ENCODE measurements at places on chromosomes 7 and 10.

- no peak for DNase-seq
These were observed 868 bp downstream of the MYO1G start for GRCh38 chr7:44977959-44978335.

GRCh38 chr10:97314671-97315070 is 4.4 kb upstream of the FRAT1 start:
- no peak for DNase-seq

DNA sequence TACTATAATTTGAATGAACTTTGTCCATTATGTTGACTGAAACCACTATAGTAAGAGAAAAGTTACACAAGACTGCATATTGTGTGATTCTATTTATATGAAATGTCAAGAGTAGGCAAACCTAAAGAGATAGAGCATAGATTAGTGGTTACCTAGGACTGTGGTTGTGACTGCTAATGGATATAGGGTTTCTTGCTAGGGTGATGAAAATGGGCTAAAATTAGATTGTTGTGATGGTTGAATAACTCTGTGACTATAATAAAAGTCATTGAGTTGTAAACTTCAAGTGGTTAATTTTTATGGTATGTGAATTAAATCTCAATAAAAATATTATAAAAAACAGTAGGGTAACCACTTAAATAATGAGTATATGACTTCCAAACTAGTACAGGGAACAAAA is 142.9 kb upstream of the AHR start:
- no peak for DNase-seq

- no peak for DNase-seq
These were observed 104.7 kb downstream of the NPSR1 start for GRCh38 chr7:34762764-34763163.

DNA sequence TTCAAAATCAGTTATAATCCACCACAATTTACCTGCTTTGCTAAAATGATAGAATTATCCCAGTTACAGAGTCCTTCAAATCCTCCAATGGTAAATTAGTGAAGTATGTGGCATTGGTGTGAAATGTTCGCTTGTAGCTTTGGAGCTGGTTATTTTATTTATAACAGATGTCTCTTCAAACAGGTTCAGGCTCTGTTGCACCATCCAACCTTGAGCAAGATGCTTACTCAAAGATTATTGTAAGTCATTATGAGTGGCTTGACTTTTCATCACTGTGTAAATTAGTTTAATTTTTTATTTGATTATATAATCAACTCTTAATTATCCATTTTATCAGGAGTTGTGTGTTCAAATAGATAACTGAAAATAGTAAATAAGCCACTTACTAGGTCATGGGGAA is 99.4 kb downstream of the BTRC start:
- DNase-seq: no peak

DNA sequence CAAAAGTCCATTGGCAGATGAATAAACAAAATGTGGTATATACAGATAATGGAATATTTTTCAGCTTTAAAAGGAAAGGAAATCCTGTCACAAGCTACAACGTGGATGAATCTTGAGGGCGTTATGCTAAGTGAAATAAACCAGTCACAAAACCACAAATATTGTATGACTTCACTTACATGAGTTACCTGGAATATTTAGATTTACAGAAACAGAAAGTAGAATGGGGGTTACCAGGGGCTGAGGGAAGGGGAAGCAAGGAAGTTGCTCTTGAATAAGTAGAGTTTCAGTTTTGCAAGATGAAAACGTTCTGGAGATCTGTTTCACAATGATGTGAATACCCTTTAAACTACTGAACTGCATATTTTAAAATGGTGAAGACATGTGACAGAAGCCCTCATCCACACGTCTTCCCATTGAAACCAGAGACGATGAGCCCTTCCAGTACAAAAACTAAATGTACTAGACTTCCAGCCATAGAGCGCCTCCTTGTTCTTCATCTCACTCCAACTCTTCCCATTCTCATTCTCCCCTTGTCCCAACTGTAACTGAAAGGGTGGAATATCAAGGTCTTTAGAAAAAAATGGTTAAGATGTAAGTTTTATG is 62.4 kb downstream of the MICU1 start:
- DNase-seq: no peak

GRCh38 chr7:31110331-31111108 is 58.4 kb downstream of the ADCYAP1R1 start:
- no peak for DNase-seq

GRCh38 chr10:14397066-14397465 is 66.3 kb upstream of the FRMD4A start:
- DNase-seq: peak; percentile 100

DNA sequence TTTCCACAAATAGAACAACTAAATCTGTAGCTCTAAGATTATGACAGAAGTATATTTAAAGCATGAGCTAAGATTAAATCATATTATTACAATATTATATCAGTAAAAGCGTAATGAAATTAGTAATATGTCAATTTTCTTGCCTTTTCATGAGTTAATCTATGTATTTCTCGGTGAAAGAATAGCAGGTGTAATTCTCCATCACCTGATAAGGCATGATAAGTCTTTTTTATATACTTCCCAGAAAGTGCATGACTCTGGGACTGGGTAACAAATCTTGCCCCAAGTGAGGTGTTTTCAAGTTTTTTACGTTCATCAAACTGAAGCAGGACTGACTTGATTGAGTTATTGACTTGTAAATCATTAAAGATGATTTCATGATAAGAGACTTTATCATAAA is 100.5 kb downstream of the HECW1 start:
- no peak for DNase-seq

DNA sequence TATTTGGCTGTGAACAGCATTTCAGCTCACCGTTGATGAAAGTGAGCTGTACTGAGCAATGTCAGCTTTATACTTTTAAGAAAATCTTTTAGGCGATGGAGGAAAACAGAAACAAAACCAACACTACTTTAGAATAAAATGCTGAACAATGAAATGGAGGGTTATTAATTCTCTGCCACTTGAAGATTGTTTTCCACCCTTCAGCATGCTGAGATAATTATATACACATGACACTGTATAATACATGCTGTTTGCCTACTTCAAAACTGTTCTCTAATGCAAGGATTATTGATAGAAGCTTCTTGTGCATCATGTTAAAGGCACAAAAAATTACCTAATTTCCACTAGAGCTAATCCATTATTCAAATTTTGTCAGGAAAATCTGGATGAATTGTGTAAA is 66.8 kb downstream of the CACNA2D1 start:
- DNase-seq: no peak

GRCh38 chr7:106246902-106247711 is 37.7 kb downstream of the NAMPT start:
- no peak for DNase-seq

GRCh38 chr7:104174798-104175197 is 33.0 kb downstream of the ORC5 start:
- no peak for DNase-seq

- DNase-seq: no peak
These were observed 19.8 kb downstream of the ZNF775 start for GRCh38 chr7:150398965-150399320.

DNA sequence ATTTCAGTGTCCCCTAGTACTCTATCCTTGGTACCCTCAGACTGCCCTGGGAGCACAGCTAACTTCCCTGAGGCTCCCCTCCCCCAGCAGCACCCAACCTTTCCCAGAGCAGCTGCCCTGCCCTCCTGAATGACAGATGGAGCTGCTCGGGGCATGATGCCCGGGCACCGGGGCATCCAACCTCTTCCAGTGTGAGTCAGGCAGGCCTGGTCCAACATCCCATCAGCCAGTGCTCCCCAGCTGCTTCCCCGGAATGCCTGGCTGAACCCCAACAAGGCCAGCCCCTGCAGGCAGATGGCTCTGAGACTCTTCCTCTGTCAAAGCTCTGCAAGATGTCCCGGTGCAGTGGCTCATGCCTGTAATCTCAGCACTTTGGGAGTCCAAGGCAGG is 11.9 kb upstream of the TSPAN15 start:
- peak; percentile 32 for DNase-seq

GRCh38 chr7:17392846-17393245 is 94.4 kb downstream of the AHR start:
- no peak for DNase-seq

GRCh38 chr7:125193263-125193662 is 263.6 kb upstream of the POT1 start:
- no peak for DNase-seq

GRCh38 chr10:16856092-16856491 is 38.9 kb upstream of the RSU1 start:
- no peak for DNase-seq

- DNase-seq: no peak
These were observed 13.0 kb downstream of the AIFM2 start for GRCh38 chr10:70119623-70120022.

- no peak for DNase-seq
These were observed 98.2 kb downstream of the CNTNAP2 start for GRCh38 chr7:146214842-146215241.

DNA sequence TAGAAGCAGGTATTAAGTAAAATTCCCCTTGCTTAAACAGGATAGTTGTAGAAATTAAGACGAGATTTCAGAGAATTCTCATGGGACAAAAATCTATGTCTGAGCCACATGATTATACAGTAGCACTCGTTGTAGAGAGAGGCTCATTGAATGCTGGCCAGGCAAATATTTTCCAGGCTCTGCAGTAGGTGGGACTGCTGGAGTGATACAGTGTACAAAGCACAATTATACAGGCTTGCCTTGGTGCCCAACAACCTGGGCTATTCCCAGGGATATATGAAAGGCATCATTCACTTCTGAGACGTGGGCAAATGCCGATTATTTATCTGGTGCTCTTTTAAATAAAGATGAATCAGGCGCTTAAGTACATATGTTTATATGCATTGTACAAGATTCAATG is 380.6 kb downstream of the PHTF2 start:
- DNase-seq: no peak

- peak; percentile 26 for DNase-seq
These were observed 732.9 kb upstream of the LRRN3 start for GRCh38 chr7:110358028-110358427.

DNA sequence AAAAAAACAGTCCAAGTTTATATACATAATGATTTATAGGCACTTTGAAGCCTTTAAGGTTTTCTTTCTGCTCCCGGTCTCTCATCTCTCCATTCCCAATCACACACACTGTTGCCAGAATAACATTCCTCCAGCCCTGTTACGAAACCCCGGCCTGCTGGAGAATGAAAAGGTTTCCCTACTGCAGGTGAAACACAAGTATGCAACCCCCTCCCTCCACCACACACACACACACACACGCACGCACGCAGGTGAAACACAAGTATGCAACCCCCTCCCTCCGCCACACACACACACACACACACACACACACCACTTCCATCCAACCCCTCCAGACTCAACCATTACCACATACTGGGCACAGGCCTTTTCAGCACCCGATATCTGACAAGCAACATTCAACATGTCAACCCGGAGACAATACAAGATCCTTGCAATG is 87.5 kb downstream of the PARD3 start:
- DNase-seq: no peak

Measured in RCC 7860 (cell line).